ENCODE measurements at places on chromosomes 2 and 18.

DNA sequence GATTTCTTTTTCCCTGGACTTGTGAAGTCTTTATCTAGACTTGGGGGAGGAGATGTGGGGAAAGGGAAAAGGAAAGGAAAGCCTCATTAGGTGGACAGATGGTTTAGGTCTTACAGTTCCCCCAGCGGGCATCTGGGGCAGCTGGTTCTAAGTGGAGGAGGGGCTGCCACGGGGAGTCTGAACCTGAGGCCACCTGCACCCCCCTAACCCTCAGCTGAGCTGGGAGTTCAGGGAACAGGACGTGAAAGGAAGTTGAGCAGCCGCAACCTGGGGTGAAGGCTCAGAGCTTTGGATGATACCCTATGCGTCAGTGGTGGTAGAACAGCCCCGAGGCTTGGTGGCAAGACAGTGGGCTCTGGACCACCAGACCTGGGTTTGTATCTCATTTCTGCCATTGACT, 26.8 kb downstream of the ITM2C start:
- DNase-seq, result no peak

- DNase-seq, result no peak
Measured at GRCh38 chr2:232322560-232323327, 55.8 kb upstream of the ALPP start.

DNA sequence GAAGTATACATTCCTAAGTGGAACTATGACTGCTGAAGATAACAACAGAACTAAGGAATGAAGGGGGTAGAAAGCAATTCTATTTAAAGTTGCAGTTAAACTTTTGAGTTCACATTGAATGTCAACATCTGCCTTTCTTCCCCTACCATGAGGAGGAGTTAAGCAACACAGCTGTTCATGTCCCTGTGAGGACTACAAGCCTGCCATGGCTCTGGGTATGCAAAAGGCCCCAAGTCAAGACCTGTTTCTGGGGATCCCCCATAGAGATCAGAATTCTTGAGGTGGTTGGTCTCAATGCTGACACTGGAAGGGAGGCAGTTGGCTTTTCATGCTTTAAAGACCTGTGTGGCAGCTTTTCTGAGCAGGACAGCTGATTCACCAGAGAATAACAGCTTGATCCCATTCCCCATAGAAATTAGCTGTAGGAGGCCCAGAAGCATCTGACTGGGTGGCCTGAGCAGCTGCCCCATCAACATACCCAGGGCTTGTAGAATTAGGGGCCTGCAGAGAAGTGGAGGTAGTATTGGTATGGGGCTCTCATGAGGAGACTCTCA, 131.0 kb downstream of the SETBP1 start:
- no peak for DNase-seq

- no peak for DNase-seq
Measured at GRCh38 chr2:18829251-18829902, 240.0 kb upstream of the NT5C1B start.

GRCh38 chr18:44625386-44625785, 55.3 kb upstream of the SETBP1 start:
- no peak for DNase-seq

- no peak for DNase-seq
Measured at GRCh38 chr2:56934866-56935265, 751.1 kb downstream of the CCDC85A start.

DNA sequence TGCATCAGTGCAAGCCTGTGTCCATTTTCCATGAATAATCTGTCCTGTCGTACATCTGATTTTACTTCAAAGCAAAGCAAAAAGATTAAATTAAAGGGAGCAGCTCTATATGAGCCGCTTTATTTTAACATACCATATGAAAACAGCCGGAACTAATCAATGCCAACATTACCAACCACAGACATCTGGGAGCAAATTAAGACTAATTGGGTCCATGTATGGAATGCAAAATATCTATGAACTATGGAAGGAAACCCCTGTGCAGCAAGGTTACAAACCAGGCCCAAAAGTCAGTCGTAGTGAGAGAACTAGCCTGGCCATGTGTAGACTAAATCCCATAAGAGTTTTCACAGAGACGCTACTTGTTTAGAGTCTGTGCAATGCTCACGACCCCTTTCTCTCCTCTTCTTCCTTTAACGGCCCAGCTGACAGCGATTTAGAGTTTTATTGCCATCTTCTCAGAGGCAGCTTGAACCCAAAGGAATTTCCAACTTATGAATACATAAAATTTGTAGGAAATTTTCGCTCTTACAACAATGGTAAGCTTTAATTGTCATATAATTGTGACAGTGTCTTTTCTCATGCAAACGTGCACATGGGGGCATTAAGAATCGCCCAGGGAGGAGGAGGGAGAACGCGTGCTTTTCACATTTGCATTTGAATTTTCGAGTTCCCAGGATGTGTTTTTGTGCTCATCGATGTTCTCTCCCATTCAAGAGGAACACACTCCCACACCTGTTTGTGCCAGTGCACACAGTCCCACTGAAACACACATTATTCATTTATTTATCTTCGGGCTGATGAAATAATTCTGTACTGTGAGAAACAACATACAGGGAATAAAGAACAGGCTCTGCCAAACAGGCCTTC, 52.9 kb upstream of the RPL31 start:
- no peak for DNase-seq

- no peak for DNase-seq
Measured at GRCh38 chr2:124328397-124328796, 303.3 kb downstream of the CNTNAP5 start.

DNA sequence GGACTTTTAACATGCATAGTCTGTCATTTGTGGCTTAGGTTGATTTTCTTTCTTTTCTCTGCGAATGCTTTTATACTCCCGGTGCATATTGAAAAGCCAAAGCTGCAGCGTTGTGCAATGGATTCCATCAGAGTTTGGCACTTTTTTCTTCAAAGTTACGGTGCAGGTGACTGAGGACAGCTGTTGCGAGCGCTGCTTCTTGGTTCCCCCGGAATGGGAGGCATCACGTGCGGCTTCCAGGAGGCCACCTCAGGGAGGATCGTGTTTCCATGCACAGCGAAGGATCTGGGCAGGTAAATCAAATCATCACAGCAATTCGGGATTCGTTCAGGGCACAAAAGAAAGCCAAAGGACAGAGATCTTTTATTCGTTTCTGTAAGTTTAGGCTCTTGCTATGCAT, 109.6 kb upstream of the ALKAL2 start:
- no peak for DNase-seq

DNA sequence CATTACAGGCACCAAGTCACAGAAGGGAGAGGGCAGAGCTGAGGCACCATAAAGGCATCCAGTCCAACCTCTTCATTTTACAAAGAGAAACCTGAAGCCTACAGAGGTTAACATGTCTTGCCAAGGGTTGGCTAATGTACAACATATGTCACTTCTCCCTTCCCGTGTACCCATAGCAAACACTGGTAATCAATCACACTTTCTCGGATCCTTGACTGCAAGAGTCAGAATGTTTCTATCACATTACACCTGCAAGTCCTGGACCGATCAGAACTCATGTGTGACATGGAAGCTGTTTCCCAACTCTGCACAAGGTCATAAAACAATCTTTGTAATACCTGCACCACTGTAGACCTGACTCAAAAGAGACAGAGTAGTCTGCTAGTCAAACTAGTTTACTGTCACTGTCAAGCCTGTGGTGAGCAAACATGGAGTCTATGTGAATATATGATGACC, 6.0 kb downstream of the ANKRD44 start:
- DNase-seq, result no peak

DNA sequence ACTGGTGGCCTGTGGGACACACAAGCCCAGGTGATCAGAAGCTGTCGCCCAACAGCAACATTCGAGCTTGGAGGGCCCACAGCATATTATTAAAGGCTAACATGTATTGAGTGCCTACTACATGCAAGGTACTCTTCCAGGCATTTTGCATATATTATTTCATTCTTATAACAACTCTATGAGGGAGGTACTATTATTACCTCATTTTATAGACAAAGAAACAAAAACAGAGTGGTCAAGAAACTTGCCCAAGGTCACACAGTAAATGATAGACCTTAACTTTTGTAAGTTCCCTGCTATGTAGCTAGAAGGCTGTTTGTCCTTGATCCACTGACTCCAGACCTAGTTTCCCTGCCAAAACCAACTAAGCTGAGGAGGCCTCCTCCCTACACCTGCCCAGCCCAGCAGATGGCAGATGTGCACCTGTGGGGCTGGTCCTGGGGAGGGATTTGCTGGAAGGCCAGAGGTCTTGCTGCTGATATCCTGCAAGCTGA, 35.7 kb downstream of the KANSL3 start:
- peak; percentile 11 for DNase-seq

GRCh38 chr2:16247326-16248122, 307.2 kb downstream of the MYCN start:
- no peak for DNase-seq

GRCh38 chr2:70046534-70046933, 40.7 kb upstream of the PCBP1 start:
- no peak for DNase-seq

DNA sequence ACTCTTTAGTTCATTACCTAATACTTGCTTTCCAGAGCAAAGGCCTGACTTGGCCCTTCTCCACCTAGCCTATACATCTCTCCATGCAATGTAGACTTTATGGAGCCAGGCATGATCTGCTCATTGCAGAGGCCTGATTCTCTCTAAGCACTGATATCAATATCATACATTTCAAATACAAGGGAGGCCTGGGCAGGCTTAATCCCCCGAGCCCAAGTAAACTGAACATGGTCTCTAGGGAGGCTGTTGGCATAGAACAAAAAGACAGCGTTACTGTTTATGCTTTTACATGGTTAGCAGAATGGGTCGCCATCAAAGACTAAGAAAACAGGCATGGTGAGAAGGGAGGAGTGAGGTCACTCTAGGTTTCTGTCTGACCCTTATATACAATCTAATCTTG, 695.1 kb downstream of the ZEB2 start:
- DNase-seq, result no peak

DNA sequence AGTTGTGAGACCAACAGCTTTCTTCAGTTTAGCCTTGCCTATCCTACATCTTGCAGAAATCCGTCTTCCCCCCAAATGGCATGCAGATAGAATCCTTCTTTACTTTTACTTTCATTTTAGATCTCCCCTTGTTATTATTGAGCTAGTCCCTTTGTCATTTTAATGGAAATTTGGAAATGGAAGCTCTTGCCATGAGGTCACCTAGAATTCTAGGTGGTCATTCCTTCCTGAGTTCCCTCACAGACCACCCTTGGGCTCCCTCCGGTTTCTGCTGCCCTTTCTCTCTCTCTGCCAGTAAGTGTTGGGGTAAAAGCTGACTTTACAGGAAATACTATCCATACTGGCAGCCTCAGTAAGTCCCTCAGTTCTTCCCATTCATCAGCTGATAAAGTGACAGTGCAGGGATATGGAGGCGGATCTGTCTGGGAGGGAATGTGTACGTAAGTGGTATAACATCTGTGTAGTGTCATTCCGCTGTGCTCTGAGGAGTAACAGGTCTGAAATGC, 30.2 kb downstream of the ARHGAP25 start:
- no peak for DNase-seq

GRCh38 chr2:202196727-202197126, 41.7 kb downstream of the SUMO1 start:
- DNase-seq, result no peak

GRCh38 chr2:6495466-6495865, 370.2 kb downstream of the CMPK2 start:
- no peak for DNase-seq

- no peak for DNase-seq
Measured at GRCh38 chr2:58992062-58992706, 751.1 kb upstream of the FANCL start.

All from SW480 (cell line).